Osteoblast (primary cell): ENCODE measurements at places on chromosomes 16 and 17.

- no peak for DNase-seq
- H3K4me3 ChIP-seq, result no peak overlapping the region
- no peaks in the 10 kb centered on the region for H3K27me3 ChIP-seq
- H3K36me3 ChIP-seq, result no peaks in the 10 kb centered on the region
- H3K4me1 ChIP-seq, result peaks cover 51% of the 10 kb centered on the region
Measured at GRCh38 chr17:68387435-68388218, 69.7 kb downstream of the WIPI1 start.

DNA sequence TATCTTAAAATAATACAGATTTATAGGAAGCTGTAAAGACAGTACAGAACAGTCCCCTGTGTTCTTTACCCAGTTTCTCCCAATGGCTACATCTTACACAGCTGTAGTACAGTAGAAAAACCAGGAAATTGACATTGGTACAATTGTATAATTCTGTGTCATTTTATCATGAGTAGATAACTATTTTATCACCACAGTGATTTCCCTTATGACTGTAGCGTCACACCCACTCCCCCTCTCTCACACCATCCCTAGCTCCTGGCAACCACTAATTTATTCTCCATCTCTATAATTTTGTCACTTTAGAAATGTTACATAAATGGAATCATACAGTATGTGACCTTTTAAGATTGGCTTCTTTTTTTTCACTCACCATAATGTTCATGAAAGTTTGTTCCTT is 30.9 kb downstream of the CLTC start:
- peaks cover 38% of the 10 kb centered on the region for H3K4me1 ChIP-seq
- no peak for DNase-seq
- H3K27me3 ChIP-seq, result no peaks in the 10 kb centered on the region
- H3K27ac ChIP-seq, result no peak overlapping the region

DNA sequence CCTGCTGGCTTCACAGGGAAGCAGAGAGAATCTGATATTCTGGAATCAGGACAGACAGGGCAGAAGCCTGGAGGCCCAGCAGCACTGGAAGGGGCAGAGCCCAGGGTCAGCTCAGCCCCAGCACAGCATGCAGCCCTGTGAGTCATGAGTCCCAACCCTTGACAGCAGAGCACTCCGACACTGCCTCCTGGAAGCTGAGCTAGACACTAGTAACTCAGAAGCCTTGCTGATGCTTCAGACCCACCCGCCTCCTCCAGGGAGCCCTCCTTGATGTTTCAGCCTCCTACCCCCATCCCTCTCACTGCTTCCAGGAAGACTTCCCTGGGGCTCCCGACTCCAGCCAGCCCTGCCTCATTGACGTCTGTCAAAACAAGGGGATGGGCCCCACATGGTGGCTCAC is 6.9 kb downstream of the CAMKK1 start:
- peak; percentile 97 for DNase-seq
- no peaks in the 10 kb centered on the region for H3K27me3 ChIP-seq
- H3K27ac ChIP-seq, result peak overlapping the region; percentile 53
- H3K4me1 ChIP-seq, result peaks cover 38% of the 10 kb centered on the region
- H3K4me3 ChIP-seq, result no peak overlapping the region

- peak; percentile 90 for DNase-seq
- no peaks in the 10 kb centered on the region for H3K27me3 ChIP-seq
- peaks cover 5% of the 10 kb centered on the region for H3K4me1 ChIP-seq
- H3K36me3 ChIP-seq, result peaks cover 15% of the 10 kb centered on the region
- H3K4me3 ChIP-seq, result peak overlapping the region; percentile 99
Measured at GRCh38 chr16:22297871-22298733, 893 bp downstream of the POLR3E start.

- no peaks in the 10 kb centered on the region for H3K4me1 ChIP-seq
- no peak overlapping the region for H3K4me3 ChIP-seq
- H3K27ac ChIP-seq, result no peak overlapping the region
Measured at GRCh38 chr16:23306199-23307100, 4.3 kb downstream of the SCNN1B start.

DNA sequence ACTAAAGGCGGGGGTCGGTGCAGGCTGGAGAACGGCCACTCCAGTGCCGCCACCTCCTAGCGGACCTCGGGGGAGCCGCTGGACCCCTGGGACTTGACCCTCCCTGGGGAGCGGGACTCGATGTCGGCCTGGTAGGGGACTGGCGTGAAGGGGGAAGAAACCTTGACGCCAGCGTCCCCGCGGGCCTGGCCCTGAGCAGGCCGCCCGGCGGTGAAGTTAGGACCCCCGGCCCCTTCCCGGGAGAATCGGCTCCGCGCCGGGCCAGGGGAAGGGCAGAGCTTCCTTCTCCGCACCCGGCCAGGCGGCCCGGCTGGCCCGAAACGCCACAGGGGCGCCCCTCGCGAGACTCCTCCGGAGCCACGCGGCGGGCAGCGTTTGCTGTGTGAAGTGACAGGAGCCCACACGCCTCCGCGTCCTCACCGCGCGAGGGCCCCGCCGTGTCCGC is 389 bp downstream of the DUS1L start:
- peaks cover 17% of the 10 kb centered on the region for H3K4me1 ChIP-seq
- peak overlapping the region; percentile 88 for H3K4me3 ChIP-seq

- peak overlapping the region; percentile 25 for H3K27ac ChIP-seq
- H3K4me3 ChIP-seq, result peak overlapping the region; percentile 78
- H3K27me3 ChIP-seq, result no peaks in the 10 kb centered on the region
Measured at GRCh38 chr16:2913603-2914002, 1.9 kb downstream of the FLYWCH1 start.

DNA sequence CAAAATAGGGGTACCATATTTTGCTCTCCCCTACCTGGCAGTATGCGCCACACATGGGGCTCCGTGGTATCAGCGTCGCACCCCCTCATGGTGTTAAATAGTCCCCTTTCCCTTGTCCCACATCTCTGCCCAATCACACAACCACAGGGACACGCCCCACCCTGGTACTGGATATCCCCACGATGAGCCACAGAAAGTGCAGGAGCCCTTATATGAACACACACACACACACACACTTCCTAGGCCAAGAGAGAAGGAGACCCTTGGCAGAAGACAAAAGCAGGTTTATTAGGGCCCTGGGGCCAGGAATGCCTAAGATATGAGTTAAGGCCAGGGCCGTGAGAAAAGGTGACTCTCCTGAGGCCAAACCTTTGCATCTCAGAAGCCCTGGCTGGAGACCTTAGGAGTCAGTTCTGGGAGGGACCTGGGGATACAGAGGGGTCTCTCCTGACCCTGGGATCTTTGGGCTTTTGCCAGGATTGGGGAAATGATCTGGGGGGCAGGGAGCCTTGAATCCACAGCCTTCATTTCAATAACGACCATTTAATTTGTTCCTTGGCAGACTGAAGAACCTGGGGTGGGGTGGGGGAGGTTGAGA is 11.6 kb downstream of the COPZ2 start:
- peak overlapping the region; percentile 82 for H3K27ac ChIP-seq
- no peaks in the 10 kb centered on the region for H3K36me3 ChIP-seq
- no peak for DNase-seq
- peaks cover 42% of the 10 kb centered on the region for H3K4me1 ChIP-seq
- H3K4me3 ChIP-seq, result peak overlapping the region; percentile 70
- H3K27me3 ChIP-seq, result no peaks in the 10 kb centered on the region

GRCh38 chr17:45160447-45161287 is 1.0 kb upstream of the HEXIM2 start:
- peak overlapping the region; percentile 99 for H3K27ac ChIP-seq
- peak overlapping the region; percentile 96 for H3K4me3 ChIP-seq
- H3K4me1 ChIP-seq, result peaks cover 33% of the 10 kb centered on the region
- H3K36me3 ChIP-seq, result no peaks in the 10 kb centered on the region
- peak; percentile 88 for DNase-seq
- no peaks in the 10 kb centered on the region for H3K27me3 ChIP-seq

DNA sequence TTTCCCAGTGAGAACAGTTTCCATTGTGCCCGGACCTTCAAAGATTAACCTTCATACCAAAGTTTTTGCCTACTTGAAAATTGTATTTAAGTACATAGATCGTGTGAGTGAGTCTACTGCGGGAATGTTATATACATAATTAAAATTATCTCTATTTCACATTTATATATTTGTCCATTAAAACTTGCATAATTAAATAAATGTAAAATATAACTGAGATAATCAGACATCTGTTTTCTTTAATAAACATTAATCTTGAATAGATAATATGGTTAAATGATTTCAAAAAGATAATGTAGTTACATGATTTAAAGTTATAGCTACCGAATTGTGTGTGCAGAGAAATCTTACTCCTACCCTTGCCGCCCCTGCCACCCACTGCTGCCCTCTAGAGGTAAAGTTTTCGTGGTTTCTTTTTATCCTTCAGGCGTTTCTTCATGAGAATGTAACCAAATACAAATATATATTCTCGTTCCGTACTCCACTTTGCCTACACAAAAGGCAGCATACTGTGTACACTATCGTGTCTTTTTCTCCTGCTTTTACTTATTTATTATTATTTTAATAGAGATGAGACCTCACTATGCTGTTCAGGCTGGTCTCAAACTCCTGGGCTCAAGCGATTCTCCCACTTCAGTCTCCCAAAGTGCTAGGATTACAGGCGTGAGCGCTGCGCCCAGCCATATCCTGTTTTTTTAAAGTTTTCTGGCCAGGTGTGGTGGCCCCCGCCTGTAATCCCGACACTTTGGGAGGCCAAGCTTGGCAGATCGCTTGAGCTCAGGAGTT is 35.6 kb downstream of the RPA1 start:
- H3K4me3 ChIP-seq, result no peak overlapping the region
- peak; percentile 66 for DNase-seq
- H3K27me3 ChIP-seq, result no peaks in the 10 kb centered on the region
- no peak overlapping the region for H3K27ac ChIP-seq

- peaks cover 27% of the 10 kb centered on the region for H3K36me3 ChIP-seq
- H3K4me1 ChIP-seq, result no peaks in the 10 kb centered on the region
- no peak overlapping the region for H3K27ac ChIP-seq
- H3K4me3 ChIP-seq, result no peak overlapping the region
- H3K27me3 ChIP-seq, result no peaks in the 10 kb centered on the region
Measured at GRCh38 chr16:1818873-1819525, 7.6 kb downstream of the HAGH start.

- peak overlapping the region; percentile 74 for H3K27ac ChIP-seq
- peak; percentile 96 for DNase-seq
- no peaks in the 10 kb centered on the region for H3K27me3 ChIP-seq
- peaks cover 18% of the 10 kb centered on the region for H3K36me3 ChIP-seq
- H3K4me1 ChIP-seq, result peaks cover 16% of the 10 kb centered on the region
Measured at GRCh38 chr17:1515640-1516387, 598 bp downstream of the INPP5K start.
